Omental fat pad (tissue), 4 donors: ENCODE measurements at places on chromosomes 7 and 10. TPM values are rescaled to one million over a fixed set of nuclear protein-coding genes. Genes with fewer than 3 reads are reported as not detected.

Gene TMEM26
- 1.1 TPM for total RNA-seq

Gene UTF1
- not detected for total RNA-seq

Gene FXYD4
- not detected for total RNA-seq

Gene WDFY4
- total RNA-seq: 13.6 TPM

Gene NSUN6
- total RNA-seq: 7.9 TPM

Gene COL13A1
- not detected for total RNA-seq

Gene SLC13A1
- not detected for total RNA-seq

Gene MCM10
- 2.2 TPM for total RNA-seq

Gene GRM3
- not detected for total RNA-seq

Gene MLXIPL
- 37.3 TPM for total RNA-seq

Gene BAG3
- total RNA-seq: 16.1 TPM

Gene EN2
- total RNA-seq: 0.09 TPM

Gene TSPAN12
- 21.3 TPM for total RNA-seq

Gene RADIL
- total RNA-seq: 12.3 TPM

Gene SPDYE8
- not detected for total RNA-seq

Gene CFAP46
- 0.24 TPM for total RNA-seq

Gene DNAH11
- 0.60 TPM for total RNA-seq

Gene STAG3
- total RNA-seq: 1.7 TPM

Gene SSBP1
- total RNA-seq: 76.8 TPM

Gene ITIH2
- not detected for total RNA-seq
